ENCODE measurements at places on chromosomes 1 and 21. TPM values are rescaled to one million over a fixed set of nuclear protein-coding genes. Genes with fewer than 3 reads are reported as not detected.

DNA sequence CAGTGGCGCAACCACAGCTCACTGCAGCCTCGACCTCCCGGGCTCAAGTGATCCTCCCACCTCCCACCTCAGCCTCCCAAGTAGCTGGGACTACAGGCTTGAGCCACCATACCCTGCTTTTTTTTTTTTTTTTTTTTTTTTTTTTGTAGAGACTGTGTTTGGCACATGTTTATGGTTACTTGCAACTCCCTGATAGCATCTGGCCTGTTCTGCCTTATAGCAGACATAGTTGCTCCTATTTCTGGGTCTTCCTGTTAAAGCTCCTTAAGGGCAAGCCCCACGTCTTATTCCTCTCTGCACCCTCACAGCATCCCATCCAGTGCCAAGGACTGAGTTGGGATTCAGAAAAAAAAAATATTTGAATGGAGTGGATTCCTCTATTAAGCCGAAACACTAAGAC, 17.1 kb upstream of the CNR2 start:
- peak overlapping the region; percentile 80 for H3K27ac ChIP-seq
- H3K27me3 ChIP-seq: no peaks in the 10 kb centered on the region
- no peak for DNase-seq
- no peaks in the 10 kb centered on the region for H3K36me3 ChIP-seq
- H3K4me3 ChIP-seq: no peak overlapping the region
- H3K4me1 ChIP-seq: peaks cover 14% of the 10 kb centered on the region

GRCh38 chr1:110292031-110292741, 47.0 kb upstream of the RBM15 start:
- H3K27ac ChIP-seq: no peak overlapping the region
- no peak overlapping the region for H3K4me3 ChIP-seq
- H3K36me3 ChIP-seq: no peaks in the 10 kb centered on the region
- no peak for DNase-seq
- H3K4me1 ChIP-seq: no peaks in the 10 kb centered on the region

GRCh38 chr1:37509181-37509580, 5.4 kb downstream of the MEAF6 start:
- H3K36me3 ChIP-seq: peaks cover 22% of the 10 kb centered on the region
- no peak overlapping the region for H3K27ac ChIP-seq
- H3K4me3 ChIP-seq: no peak overlapping the region
- DNase-seq: no peak
- H3K4me1 ChIP-seq: no peaks in the 10 kb centered on the region

GRCh38 chr1:8939362-8939995, 6.2 kb upstream of the CA6 start:
- H3K27ac ChIP-seq: no peak overlapping the region
- peaks cover 11% of the 10 kb centered on the region for H3K4me1 ChIP-seq
- no peak overlapping the region for H3K4me3 ChIP-seq
- no peaks in the 10 kb centered on the region for H3K36me3 ChIP-seq
- H3K27me3 ChIP-seq: no peaks in the 10 kb centered on the region

GRCh38 chr1:160371346-160371631, 4.4 kb downstream of the NHLH1 start:
- H3K4me1 ChIP-seq: no peaks in the 10 kb centered on the region
- no peak for DNase-seq
- H3K4me3 ChIP-seq: no peak overlapping the region
- H3K27ac ChIP-seq: no peak overlapping the region
- H3K36me3 ChIP-seq: no peaks in the 10 kb centered on the region

- no peak for DNase-seq
- H3K4me1 ChIP-seq: peaks cover 7% of the 10 kb centered on the region
- H3K27ac ChIP-seq: no peak overlapping the region
- no peak overlapping the region for H3K4me3 ChIP-seq
- H3K27me3 ChIP-seq: peaks cover 10% of the 10 kb centered on the region
Measured at GRCh38 chr1:30521261-30521865, 202.0 kb downstream of the MATN1 start.

DNA sequence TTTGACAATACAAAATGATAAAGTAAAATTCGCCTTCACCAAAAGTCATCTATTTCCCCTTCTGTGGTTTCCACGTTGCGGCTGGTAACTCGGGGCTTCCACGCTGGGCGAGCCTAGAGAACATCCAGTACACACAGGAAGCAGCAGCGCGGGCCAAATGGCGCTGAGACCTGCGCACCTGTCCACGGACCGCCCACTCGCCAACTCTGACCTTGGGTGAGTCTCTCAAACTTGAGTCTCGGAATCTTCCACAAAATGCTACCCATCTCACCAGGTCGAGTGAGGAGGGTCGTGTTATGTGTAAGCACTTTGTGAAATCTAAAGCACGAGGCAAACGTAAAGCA, 820 bp upstream of the TTF2 start:
- no peaks in the 10 kb centered on the region for H3K4me1 ChIP-seq
- peak overlapping the region; percentile 87 for H3K27ac ChIP-seq
- no peaks in the 10 kb centered on the region for H3K36me3 ChIP-seq
- H3K4me3 ChIP-seq: peak overlapping the region; percentile 64
- H3K27me3 ChIP-seq: no peaks in the 10 kb centered on the region

GRCh38 chr21:27339902-27340301, 373.0 kb upstream of the ADAMTS5 start:
- H3K27me3 ChIP-seq: no peaks in the 10 kb centered on the region
- no peak for DNase-seq
- no peak overlapping the region for H3K27ac ChIP-seq
- H3K36me3 ChIP-seq: no peaks in the 10 kb centered on the region

PTPRC gene
- 11.6 TPM for total RNA-seq

CLCA1 gene
- not detected for total RNA-seq

OR6F1 gene
- total RNA-seq: not detected

FMO2 gene
- total RNA-seq: 3.0 TPM

LAMTOR2 gene
- total RNA-seq: 55.4 TPM

CYYR1 gene
- total RNA-seq: 4.8 TPM

TRABD2B gene
- total RNA-seq: 1.4 TPM
